ENCODE measurements at places on chromosomes 2 and 18.

DNA sequence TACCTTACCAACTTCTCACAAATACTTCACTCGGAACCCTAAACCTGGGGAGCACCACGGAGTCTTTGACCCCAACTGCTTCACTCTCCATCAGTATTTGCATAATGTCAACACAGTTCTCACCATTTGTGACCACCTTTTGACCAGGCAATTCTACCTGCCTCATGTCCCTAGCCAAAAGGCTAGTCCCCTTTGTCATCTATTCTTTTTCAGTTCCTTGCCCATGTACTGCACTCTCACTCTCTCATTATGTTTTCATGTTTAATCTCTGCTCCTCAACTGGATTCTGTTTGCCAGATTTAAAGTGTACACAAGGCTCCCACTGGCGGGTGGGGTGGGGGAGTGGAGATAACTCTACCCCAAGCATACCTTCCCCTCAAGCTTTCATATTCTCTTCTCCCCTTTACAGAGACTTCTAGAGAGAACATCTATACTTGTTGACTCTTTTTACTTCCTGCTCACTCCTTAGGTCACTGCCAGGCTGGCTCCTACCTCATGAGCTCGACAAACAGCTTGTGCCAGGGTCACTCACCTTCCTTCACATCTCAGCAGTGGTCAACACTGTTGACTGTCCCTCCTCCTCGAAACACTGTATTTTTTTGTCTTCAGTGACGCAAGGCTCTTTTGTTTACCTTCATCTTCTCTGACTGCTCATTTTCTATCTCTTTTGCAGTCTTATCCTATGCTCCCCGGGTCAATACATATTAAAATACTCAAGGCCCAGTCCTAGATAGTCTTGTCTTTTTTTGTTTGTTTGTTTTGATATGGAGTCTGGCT, 88.7 kb upstream of the MAP4K3 start:
- no peak for DNase-seq

GRCh38 chr2:113894156-113894743, 4.4 kb downstream of the ACTR3 start:
- DNase-seq = no peak

- DNase-seq = no peak
These were observed 56.8 kb downstream of the HK2 start for GRCh38 chr2:74890711-74891110.

DNA sequence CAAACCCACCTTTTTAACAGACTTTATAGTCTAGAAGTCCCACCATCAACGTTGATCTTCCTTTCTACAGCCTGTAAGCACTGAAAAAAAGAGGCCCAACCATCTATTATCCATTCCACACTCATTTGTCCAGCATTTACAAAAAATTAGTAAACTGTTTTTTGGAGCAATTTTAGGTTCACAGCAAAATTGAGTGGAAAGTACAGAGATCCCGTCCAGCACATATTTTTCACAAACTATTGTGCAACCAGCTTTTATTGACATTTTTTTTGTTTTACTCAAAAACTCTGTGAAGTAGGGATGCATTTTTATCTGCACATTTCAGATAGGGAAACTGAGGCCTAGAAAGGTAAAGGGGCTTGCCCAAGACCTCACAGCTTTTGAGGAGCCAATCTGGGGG, 68.6 kb downstream of the TNP1 start:
- DNase-seq = no peak

DNA sequence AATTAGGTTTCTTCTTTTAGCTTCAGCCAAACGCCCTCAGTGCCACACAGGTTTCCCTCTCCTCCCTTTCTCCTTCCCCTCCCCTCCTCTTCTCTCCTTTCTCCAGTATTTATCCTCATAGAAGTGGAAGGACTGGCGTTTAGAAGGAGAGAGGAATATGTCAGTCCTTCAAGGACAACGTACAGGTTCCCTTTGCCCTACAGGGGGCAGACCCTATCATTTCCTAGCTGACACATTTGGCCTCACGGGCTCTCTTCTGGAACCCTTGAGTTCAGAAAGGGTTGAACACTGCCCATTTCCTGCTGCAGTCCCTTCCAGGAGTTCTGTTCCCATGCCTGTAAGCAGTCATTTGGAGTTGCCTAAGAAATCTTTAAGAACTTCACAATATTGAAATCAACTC, 46.1 kb downstream of the CDCA7 start:
- no peak for DNase-seq

GRCh38 chr18:54279477-54280219, 10.3 kb downstream of the POLI start:
- DNase-seq = no peak

- no peak for DNase-seq
These were observed 289.7 kb downstream of the EPHA4 start for GRCh38 chr2:221282386-221282785.

DNA sequence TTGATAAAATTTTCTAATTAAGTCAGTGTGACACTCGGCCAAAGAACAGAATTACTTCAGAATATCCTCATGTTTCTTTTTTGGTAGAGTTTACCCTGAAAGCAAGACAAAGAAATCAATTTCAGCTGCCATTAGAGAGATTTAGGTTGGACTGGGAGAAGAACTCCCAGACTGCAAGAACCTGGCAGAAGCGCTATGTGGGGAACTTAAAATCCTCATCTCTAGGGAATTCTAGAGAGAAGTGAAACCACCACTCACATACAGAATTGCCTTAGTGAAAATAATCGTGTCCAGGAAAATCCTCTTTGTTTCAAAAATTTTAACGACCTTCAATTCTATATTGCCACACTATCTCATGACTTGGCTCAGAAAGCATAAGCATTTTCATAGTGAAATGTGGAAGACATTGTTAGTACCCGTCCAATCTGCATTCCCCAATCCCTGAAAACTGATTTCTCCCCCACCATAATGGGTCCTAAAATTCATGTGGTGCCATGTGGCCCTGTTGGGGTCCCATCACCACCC, 297.3 kb upstream of the MEIS1 start:
- no peak for DNase-seq

DNA sequence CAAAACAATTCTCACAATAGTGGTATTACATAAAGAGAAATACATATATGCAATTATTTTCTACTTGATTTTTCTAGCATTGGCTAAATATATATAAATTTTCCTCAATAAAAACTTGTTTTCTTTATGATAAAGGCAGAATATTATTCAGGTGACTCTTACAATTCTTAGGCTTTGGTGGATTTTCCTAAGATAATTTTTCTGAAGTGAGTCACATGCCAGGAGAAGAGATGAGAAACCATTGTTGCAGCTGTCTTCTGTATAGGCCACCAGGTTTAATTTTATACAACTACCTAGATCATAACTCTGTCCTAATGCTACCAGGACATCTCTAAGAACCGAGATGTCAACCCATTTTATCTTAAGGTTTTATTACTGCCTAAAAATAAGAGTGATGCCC, 552.4 kb upstream of the CDH2 start:
- no peak for DNase-seq

DNA sequence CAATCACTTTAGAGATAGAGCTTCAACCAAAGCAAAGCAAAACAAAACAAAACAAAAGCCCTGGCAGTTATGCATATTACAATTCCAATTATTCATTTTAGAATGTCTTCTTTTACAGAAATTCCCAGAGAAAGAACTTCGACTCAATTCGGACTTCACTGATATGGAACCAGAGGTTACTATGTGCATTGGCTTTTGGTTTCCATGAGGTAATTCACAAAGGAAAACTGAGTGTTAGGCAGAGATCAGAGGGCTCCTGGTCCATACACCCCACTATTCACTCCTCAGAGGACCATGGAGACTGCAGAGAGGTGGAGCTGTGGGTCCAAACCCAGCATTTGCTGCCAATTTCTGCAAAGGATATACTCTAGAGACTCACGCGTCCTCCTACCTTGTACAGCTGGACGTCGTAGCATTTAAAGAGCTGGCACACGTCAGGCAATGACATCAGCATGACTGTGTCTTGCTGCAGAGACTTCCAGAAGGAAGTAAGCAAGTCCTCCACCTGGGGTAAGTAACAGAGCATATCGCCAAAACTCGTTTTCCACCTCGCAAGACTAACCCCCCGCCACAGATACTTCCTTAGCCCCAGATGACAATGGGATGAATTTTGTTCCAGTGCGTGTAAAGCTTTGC, 31.3 kb upstream of the CREG2 start:
- no peak for DNase-seq

GRCh38 chr2:25976983-25977741, 5.1 kb downstream of the KIF3C start:
- DNase-seq = no peak

GRCh38 chr2:163852616-163853015, 116.8 kb upstream of the FIGN start:
- DNase-seq = no peak

GRCh38 chr18:50008306-50008705, 186.6 kb downstream of the MYO5B start:
- no peak for DNase-seq
